ENCODE measurements at places on chromosomes 6 and 20.

DNA sequence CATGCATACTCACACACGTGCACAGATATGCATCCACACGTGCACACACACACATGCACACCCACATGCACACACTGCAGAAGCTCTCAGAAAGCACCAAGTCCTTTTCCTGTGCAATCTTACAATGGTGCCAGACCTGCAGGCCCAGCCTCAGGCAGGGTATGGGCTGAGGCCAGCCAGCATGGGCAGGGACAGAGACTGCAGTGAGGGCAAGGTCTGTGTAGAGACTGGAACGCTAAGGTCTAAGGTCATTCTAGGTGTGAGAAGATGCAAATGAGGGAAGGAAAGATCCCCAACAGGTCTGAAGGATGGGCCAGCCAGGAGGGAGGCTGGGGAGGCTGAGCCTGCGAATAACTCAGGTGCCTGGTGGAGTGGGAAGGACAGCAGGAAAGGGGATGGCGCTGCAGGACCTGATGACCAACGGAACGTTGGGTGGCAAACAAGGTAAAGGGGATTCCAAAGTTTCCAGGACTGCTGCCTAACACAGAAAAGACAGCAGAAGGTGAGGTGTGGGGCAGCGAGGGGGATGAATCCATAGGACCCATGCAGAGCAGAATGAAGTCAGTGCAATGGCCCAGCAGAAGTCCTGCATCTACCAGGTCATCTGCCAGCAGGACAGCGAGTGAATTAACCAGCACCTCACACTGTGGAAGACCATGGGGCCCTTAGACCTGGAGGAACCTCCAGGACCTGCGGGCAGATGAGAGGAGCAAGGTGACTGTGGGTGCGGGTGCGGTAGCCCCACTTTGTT lies 67.0 kb downstream of the ABHD12 start:
- DNase-seq: no peak

DNA sequence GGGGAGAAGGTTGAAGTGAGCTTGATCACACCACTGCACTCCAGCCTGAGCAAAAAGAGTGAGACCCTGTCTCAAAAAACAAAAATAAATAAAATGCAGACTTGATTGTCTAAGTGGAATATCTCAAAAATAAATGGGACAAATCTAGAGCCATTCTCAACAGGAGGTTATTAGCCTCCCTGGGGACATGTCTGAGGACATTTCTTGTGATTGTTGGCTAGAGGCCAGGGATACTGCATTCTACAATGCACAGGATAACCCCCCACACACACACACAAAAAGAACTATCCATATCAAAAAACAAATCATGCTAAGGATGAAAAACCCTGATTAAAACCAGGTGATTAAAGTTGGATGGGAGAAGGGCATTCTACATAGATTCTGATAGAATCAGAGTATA lies 37.5 kb downstream of the FAM217A start:
- DNase-seq: no peak

- no peak for DNase-seq
Measured at GRCh38 chr20:64230461-64231145, 24.9 kb upstream of the PCMTD2 start.

DNA sequence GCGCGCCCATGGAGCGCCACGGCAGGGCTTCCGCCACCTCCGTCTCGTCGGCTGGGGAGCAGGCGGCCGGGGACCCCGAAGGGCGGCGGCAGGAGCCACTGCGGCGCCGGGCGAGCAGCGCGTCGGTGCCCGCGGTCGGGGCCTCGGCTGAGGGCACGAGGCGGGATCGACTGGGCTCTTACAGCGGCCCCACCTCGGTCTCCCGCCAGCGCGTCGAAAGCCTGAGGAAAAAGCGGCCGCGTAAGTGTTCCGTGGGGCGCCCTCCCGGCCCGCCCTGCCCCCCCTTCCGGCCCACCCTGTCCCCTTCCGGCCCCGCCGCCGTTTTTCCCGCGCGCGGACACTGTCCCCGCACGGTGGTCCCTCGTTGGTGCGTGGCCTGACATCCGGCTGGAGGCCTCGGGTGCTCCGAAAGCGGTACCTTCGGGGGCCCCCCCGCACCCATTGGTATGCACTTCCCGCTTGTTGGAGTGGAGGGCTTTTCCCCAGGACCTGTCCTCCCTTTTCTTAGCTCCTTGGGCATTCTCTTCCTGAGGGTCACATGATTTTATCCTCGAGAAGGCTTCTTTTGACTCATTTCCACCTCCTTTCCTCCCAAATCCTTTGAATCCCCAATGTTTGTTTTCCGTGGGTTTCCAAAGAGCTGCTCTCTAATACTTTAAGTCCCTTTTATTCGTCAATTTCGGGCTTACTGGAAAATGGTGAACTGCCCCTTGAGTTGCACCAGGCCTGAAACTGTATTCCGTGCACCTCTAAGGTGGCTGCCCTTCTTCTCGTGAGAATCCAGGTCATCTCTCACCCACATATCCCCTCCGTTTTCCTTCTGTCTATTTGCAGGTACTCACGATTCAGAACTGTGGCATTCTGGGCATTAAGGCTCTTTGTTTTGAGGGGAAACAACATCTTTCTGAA lies 556 bp downstream of the PANK2 start:
- DNase-seq: no peak

GRCh38 chr6:136173519-136174507 lies 76.3 kb downstream of the MTFR2 start:
- no peak for DNase-seq

Data from KG1 (cell line).